Erythroblast (primary cell): ENCODE measurements at places on chromosomes 1 and 21.
A peak's percentile ranks its signal among the peaks of the same experiment; 100 is the strongest.

GRCh38 chr1:185961664-185962063, 227.5 kb downstream of the HMCN1 start:
- no peak for DNase-seq

GRCh38 chr1:62181532-62181931, 13.1 kb upstream of the L1TD1 start:
- no peak for DNase-seq

DNA sequence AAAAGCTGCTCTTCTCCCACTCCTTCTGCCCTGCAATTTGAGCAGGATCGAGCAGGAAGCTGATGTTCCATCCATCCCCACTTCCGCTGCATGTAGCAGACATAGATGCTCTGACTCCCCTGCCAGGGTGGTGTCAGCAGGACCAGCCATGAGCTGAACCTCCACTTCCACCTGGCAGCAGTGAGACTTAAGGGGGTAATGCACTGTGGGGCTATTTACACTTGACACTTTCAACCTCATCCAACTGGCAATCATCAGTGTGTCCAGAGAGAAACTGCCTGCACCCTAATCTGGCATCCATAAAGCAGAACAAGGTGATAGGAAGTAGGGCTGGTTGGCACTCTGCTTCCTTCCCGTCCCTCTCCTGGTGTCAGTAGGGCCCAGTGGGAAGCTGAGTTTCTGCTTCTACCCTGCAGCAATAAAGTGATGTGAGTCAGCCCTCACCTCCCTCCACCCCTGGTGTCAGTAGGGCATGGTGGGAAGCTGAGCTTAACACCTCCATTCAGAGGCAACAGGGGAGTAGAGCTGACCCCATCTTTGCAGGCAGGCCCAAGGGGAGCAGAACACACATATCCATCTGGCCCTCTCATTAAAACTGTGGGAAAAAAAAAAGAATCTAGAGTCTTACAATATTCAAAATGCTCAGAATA, 272.3 kb downstream of the PTPRU start:
- DNase-seq = no peak

DNA sequence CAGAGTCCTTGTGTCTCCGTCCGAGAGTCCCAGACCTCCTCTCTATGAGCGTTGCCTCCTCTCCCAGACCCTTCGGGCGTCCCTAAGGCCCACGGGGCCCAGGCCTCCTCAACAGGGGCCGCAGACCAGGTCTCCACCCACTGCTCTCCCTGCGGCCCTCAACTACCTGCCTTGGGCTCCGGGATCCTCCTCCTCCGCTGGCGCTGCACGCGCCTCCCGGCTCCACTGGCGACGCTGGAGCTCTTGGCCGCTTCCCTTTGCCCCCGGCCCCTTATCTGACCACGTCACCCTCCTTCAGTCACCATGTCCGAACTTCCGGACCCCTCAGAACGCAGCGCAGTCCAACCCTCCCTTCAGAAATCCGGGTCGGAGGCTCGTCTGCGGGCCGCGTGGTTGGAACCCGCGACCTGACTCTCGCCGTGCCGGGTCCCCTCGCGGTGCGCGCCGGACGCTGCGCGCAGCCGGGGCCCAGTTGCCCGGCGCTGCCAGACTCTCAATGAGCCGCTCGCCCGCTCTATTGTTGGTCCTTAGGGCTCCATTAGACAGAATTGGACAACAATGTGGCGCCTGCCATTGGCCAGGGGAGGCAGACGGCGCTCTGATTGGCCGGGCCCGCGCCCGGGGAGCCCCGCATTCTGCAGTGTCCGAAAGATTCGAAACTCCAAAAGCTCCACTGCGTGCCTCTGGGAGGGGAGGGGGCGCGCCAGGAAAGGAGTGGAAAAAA, at the start of gene DMRTA2:
Gene DMRTA2, minus strand, starts transcription at position 498 of the 724 bp plus-strand sequence. CDS start 1,907 bp downstream, outside the sequence.
- no peak for DNase-seq

GRCh38 chr1:56068908-56069307, 510.5 kb downstream of the PLPP3 start:
- DNase-seq = no peak

- DNase-seq = no peak
These were observed 5.8 kb downstream of the LAMC2 start for GRCh38 chr1:183191833-183192232.

- DNase-seq = no peak
These were observed 1817.4 kb downstream of the MRPL39 start for GRCh38 chr21:23789864-23790263.

- no peak for DNase-seq
These were observed 86.9 kb downstream of the IER5 start for GRCh38 chr1:181175356-181175910.

- DNase-seq = no peak
These were observed 9.4 kb upstream of the SAMD11 start for GRCh38 chr1:914131-914890.

DNA sequence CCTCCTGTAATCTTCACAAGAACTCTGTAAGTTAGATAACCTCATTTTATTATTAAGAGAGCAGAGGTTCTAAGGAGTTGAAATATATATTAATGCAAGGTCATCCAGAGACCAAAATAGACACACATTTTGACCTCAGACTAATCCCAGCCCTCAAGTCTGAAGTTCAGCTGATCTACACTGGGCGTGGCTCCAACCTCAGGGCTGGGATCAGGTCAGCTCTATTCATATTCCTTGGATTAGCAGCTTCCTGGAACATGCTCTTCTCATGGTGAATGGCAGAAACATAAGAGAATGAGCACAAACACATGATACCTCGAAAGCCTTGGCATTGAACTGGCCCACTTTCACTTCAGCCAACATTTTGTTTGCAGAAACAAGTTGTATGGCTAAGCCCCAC, 200.8 kb upstream of the ST6GALNAC5 start:
- no peak for DNase-seq

GRCh38 chr1:28326984-28327383, 1.9 kb upstream of the MED18 start:
- DNase-seq = peak; percentile 29

DNA sequence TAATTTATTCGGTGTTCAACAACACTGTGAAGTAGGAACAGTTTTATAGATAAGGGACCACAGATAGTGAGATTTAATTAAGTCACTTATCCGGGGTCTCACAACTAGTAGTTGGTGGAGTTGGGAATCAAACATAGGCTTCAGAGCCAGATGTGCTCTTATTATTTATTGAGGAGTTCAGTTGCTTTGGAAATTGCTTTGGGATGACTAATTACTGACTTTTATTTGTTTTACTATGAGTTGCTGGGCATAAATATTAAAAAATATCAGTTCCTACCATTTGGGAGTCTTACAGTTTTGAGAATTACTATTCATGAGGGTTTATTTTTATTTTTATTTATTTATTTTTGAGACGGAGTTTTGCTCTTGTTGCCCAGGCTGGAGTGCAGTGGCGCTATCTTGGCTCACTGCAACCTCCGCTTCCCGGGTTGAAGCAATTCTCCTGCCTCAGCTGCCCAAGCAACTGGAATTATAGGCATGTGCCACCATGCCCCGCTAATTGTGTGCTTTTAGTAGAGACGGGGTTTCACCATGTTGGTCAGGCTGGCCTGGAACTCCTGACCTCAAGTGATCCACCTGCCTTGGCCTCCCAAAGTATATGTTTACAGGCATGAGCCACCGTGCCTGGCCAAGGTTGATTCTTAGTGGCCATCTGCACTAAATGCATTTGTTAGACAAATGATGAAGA, 27.7 kb downstream of the THRAP3 start:
- no peak for DNase-seq

- no peak for DNase-seq
These were observed 11.6 kb upstream of the AKR7A3 start for GRCh38 chr1:19300211-19300610.

DNA sequence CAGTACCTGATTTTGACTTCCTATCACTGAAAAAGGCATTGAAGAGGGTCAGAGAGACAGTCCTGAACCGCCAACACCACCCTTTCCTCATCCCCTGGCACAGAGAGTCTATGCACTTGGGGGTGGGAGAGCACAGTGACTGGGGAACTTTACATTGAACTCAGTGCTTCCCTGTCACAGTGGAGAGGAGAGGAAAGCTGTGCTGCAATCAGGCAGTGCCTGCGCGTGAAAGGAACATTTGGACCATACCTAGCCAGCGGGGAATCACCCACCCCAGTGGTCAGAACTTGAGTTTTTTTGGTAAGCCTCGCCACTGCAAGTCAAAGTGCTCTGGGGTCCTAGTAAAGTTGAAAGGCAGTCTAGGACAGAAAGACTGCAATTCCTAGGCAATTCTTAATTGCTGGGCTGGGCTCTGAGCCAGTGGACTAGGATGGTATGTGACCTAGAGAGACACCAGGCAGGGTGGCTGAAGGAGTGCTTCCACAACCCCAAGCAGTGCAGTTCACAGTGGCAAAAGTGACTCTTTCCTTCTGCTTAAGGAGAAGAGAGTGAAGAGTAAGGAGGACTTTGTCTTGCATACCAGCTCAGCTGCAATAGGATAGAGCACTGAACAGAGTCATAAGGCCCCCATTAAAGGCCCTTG, 9.4 kb upstream of the HENMT1 start:
- DNase-seq = no peak

DNA sequence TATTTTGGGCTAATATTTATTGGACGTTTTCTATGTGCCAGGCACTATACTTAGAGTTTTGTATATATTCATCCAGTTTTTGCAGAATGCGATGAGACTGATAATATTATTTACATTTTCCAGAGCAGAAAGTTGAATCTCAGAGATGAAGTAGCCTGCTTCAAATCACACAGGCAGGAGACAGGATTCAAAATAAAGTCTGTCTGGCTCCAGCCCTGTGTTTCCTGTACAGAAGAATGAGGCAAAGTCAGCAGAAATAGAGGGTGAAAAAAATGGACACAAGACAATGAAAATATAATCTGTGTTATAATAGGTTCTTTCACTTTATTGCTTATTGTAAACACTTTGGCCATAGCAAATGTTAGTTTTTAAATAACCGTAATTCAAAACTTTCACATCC, 107.2 kb downstream of the CYYR1 start:
- no peak for DNase-seq

DNA sequence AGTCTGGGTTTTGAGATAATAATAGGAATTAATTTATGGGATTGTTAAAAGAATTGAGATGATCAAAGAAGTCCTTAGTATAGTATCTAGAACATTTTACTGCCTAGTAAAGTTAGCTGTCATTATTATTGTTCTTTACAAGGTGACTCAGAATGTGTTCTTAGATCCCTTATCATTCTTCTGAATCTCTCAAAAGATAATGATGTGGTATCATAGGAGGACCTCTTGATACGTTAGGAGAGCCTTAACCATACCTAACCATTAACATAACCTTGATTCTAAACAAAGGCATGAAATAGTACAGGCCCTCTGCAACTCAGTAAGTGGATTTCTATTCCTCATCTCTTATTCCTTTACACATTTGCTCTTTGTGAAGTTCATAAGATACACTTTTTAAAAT, 246.6 kb upstream of the CACYBP start:
- peak; percentile 13 for DNase-seq

- DNase-seq = no peak
These were observed 43.0 kb downstream of the PLA2G4A start for GRCh38 chr1:186871784-186872183.

DNA sequence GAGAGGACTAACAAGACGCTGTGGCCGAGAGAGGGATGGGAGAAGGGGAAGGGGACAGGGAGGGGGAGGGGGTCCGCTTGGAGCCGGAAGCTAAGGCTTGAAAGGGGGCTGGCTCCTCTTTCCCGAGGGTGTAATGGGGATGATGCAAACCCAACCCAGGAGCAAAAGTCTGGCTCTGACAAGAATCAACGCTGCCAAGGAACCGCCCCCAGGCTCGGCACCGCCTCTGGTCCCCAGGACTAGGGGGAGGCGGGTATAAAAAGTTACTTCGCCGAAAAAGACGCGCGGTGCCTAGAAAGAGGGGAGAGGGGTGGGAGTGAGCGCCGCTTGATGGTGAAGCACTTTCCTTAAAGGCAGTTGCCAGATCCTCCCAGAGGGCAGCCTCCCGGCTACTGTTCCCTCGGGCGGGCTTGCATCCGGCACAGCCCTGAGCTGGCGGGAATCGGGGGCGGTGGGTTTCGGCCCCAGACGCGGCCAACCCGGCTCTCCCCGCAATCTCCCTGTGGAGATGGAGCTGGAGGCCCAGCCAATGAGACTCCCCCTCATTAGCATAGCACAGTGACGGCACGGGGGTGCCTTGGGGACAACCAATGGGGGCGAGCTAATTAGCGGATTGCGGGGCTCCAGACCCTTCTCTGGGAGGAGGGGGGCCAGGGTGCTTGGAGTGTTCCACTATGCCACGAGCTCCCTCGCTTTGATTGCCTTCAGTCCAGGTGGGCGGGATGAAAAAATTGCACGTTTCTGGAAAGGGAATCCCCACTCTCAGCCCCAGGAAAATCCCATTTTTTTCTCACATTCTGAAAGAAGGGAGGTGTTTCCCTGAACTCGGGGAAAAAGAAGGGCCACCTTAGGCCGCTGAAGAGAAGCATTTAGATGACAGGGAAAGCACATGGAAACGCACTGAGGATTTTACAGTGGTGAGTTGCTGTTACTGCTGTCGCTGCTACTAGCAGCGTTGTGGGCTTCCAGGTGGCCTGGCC, at the start of gene KCNT2:
Gene KCNT2, minus strand, starts transcription at position 51 of the 980 bp plus-strand sequence. CDS start 131 bp downstream, outside the sequence.
- DNase-seq = peak; percentile 27

DNA sequence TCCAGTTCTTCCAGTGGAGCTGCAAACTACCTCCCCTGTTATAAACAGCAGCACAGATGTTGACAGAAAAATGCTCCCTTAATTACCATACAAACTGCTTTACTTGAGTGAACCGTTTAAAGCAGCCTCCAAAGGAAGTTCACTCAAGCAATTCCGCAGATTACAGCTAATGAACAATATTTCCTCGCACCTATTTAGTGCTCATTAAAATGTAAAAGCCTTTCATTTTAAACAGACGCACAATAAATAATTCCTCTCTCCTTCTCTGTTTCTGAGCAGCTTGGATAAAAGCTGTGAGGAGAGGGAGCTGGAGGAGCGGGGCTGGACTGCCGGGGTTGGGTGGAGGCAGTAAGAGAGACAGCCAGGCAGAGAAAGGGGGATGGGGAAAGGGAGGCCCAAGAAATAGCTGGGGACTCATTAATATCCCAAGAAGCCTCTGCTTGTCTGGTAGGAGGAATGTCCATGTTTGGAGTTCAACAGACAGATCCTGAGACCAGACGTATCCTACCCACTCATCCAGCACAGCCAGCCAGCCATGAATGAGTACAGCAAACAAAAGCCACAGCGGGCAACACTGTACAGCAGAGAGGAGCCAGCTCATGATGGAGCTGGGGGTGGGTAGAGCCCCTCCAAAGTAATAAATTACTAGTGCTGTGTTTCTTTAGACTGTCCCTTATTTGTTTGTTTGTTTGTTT, 227.7 kb downstream of the GPATCH2 start:
- no peak for DNase-seq

- no peak for DNase-seq
These were observed 95.7 kb upstream of the WNT4 start for GRCh38 chr1:22238356-22239224.

- no peak for DNase-seq
These were observed 17.0 kb upstream of the KCNQ4 start for GRCh38 chr1:40766560-40766959.

GRCh38 chr1:227586733-227587132, 23.4 kb downstream of the ZNF678 start:
- no peak for DNase-seq

DNA sequence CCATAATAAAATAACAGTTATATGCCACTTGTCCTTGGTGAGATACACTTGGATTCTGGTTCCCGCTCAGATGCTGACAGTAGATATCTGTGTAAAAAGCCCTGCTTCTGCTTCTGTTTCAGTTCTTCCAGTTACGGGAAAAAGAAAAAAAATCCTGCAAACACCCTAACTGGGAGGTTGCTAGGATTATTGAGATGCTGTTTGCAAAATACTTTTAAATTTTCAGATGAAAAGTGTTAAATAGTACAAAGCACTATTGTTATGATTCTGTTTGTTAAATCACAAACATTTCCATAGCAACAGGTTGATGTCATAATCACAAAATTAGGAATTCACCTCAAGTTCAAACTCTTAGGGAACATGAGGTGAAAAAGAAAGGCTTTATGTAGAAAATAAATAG, 232.3 kb downstream of the HMCN1 start:
- DNase-seq = no peak
